Activated CD8-positive, alpha-beta memory T cell treated with anti-CD3 and anti-CD28 coated beads for 24 hours (primary cell): ENCODE measurements at places on chromosomes 5 and 9.
A peak's percentile ranks its signal among the peaks of the same experiment; 100 is the strongest.

- DNase-seq, result no peak
Observed at GRCh38 chr5:162091336-162091735, 23.8 kb downstream of the GABRG2 start.

DNA sequence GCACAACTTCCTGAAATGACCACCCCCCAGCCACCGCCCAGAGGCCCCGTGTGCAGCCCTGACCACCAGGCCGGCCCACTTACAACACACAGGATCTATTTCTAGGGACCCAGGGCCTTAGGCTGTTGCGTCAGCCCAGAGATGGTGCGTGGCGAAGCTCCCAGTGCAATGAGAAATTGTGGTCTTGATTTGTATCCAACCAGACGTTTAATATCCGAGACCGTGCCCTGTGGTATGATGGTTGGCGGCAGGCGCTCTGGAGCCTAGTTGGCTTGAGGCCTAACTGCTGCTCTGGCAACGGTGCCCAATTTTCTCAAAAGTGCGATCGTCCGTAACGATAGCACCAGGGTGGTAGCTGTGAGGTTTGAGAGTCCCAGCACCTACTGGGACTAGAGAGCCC is 32.6 kb upstream of the SLC6A19 start:
- DNase-seq, result no peak

GRCh38 chr5:56732121-56732520 is 83.2 kb upstream of the MAP3K1 start:
- DNase-seq, result no peak

DNA sequence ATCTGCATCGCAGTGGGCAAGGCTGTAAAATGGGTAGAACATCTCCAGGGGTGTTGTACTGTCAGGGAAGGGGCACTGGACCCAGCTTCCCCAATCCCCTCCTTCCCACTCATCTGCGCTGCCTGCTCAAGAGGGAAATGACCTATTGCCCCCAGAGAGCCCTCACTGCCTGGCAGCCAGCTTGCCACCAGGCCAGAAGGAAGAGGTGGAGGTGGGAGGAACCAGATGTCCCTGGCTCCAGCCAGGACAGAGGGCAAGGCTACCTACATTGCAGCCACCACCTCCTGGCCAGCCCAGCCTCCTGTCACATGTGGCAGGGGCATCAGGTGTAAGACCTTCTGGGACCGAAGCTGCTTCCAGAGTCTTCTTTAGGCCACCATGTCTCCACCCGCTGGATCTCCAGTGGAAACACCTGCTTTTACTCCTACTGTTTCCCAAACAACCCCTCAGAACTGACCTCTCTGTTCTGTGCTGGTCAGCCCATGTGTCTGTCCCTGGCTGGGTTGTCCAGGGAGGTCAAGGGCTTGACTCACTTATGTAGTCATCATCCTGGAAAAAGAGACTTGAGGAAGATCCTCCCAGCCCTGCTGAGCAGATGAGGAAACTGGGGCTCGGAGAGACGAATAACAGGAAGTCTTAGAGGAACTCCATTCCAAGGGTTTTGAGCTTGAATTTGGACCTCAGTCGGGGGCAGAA is 42.3 kb downstream of the JADE2 start:
- no peak for DNase-seq

GRCh38 chr9:33140401-33141360 is 26.5 kb downstream of the B4GALT1 start:
- DNase-seq, result no peak

DNA sequence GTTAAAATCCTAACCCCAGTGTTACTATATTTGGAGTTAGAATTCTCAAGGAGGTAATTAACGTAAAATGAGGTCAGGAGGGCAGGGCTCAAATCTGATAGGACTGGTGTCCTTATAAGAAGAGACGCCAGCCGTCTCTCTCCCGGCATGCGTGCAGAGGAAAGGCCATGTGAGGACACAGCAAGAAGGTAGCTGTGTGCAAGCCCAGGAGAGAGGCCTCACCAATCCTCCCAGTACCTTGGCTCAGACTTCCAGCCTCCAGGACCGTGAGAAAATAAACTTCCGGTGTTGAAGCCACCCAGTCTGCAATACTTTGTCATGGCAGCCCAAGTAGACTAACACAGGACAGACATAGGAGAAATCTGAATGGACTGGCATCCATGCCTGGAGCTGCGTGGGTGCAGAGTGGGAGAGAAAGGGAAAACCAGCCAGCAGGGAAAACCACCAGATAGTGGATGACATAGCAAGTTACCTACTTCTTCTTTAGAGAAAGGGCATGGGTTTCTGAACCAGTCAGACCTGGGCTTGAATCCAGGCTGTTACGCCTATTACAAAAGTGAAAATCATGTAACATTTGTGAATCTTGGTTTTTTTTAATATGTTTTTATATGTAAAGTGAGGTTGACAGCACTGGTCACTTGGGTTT is 89.2 kb downstream of the FSTL4 start:
- DNase-seq, result peak; percentile 17

DNA sequence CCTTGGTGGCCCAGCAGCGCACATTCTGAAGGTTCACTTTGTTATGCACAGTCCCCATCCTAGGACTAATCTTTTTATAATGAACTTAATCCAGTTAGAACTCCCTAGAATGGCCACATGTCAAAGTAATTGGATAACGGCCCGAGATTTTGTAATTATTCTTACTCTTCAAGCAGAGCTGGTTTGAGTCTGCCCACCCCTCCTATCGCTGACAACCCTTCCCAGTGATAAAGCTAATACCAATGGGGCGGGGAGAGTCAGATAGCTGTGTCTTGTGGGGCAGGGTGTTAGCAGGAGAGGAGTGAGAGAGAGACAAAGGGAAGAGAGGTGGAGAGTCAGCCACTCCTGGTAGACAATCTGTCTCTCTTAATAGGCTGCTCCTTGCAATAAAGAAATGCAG is 356.9 kb downstream of the SLIT3 start:
- no peak for DNase-seq

- DNase-seq, result no peak
Observed at GRCh38 chr5:145743396-145744061, 91.6 kb downstream of the PRELID2 start.

- DNase-seq, result no peak
Observed at GRCh38 chr5:174720612-174721529, 3.5 kb upstream of the MSX2 start.

DNA sequence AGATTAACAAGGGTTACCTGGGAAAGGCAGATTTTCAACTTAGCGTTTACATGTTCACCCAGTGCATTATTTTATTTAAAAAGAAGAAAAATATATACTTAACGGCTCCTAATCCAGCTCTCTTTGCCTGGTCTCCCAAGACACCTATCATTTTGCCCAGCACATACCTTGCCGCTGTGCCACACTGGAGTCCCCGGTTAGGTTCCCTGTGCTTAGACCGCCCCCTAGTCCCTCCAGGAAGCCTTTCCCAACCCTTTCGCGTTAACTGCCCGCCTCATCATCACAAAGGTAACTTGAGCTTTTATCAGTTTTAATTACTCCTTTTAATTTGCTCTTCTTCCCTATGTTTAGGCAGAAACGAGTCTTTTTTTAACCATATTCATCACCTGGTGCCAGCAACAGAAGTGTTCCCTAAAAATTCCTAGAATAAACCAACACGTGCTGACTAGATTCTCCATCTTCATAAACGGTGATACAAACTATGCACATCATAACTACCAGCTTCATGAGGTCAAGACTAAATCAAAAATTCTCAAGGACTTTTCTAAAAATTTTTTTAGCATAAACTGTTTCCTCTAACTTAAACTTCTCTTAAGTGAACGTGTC is 19.7 kb downstream of the DNAJA1 start:
- DNase-seq, result no peak

- DNase-seq, result no peak
Observed at GRCh38 chr5:142817949-142818431, 47.8 kb downstream of the ARHGAP26 start.

DNA sequence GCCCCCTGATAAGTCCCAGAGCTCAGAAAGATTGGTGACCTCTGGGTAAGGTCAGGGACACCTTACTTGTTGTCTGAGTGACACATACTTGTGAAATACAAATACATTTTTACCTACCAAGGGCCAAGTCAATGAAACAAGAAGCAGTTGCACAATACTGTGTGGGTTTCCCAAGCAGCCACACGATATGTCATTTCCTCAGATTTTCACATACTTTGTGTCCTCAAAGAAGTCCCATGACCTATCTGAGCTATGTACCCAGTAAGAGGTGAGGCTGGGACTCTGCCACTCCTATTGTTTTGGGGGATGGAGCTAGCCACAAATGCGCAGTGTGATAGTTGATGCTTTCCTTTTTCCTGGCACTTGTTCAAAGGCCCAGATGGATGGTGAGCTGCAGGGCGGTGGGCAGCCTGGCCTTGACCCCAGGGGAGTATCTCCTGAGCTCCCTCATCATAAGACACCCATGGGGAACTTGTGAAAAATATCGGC is 4.8 kb upstream of the SLC25A51 start:
- peak; percentile 32 for DNase-seq
